Activated T-helper 1 cell treated with anti-CD3 and anti-CD28 coated beads, Interleukin-2, amount 50 U/mL, for 16 hours (primary cell): ENCODE measurements at places on chromosomes 5 and 9.

DNA sequence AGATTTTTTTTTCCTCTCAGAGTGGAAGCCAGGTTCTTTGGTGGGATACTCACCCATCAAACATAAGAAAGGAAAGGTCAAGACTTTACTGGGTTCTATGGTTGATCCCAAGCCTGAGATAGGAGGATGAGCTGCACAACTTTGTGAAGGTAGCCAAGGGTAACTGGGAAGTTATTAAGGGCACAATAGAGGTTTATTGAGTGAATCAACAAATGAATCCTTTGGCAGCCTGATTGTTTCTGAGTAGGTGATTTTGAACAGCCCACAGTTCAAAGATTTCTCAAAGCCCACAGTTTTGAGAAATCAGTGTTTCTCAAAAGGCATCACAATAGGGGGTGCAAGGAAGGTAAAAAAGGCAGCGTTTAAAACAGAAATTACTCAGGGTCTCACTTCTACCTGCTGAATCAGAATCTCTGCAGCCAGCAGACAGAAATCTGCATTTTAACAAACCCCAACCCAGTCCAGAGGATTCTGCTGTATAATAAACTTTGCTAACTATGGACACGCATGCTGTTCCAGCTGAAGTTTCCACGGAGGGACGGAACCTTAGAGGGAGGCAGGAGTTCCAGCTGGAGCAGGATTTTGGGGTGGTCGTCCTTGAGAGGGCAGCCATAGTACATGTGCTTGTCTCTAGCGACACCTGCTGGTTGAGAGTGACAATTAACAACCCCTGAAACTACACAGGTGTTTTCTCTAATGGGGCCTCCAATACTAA is 32.7 kb upstream of the FSD1L start:
- no peak for DNase-seq

- no peak for DNase-seq
Observed at GRCh38 chr9:14770592-14770991, 48.1 kb upstream of the CER1 start.

DNA sequence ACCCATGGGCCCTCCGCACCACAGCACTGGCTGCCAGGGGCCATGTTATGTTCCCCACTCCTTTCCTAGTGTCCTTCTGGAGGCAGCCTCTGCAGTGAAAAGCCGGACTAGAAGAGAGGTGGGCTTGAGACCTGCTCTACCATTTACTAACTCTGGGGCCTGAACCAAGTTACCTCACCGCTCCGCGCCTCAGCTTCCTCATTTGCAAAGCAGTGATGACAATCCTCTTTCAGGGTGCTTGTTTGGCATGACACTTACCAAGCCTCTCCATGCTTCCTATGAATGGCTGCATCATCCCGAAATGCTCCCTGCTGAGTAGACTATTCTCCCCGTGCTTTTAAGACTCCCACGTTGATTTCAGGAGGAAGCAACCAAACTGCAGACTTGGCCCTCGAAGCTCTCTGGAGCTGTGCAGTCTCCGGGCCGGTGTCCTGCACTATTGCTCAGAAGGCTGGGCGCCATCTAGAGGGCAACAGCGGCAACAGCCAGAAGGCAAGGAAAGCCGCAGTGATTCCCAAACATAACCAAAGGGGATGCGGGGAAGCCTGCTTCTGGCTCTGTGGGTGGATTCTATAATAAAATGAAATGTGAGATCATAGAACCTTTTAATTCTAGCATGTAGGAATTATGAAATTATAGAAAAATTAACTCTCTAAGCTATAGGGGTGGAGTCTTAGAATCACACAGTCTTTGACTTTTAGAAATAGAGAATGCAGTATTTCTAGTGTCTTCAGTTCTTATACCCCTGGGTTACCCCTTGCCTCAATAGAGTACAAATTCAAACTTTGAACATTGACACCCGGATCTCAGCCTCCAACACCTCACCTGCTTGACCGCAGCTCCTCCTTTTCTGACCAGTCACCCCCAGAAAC is 599.8 kb upstream of the BRINP1 start:
- no peak for DNase-seq

DNA sequence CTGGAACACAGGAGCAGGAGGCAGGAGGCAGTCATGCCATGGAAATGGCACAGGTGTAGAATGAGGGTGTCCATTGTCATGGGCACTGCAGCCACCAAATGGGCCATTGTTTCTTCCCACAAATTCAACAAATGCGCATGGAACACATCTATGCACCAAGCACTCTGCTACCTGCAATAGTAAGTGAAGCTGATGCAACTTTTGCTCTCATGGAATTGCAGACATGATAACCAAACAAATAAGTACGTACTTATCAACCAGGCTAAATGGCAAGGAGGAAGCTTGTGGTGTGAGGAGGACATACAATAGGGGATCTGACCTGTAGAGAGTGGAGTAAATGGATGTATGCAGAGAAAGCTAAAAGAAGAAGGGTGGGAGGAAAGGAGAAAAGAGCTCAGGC is 116.8 kb downstream of the TRIM36 start:
- DNase-seq = no peak

GRCh38 chr5:99945478-99946442 is 589.4 kb upstream of the FAM174A start:
- DNase-seq = no peak

- DNase-seq = no peak
Observed at GRCh38 chr5:132689513-132689912, 15.7 kb downstream of the IL4 start.
